A549 (cell line): ENCODE measurements at places on chromosomes 3 and 15.

GRCh38 chr15:78873793-78874765 is 1.4 kb downstream of the MORF4L1 start:
- peak; percentile 35 for DNase-seq

- DNase-seq: no peak
These were observed 23.8 kb upstream of the SIAH2 start for GRCh38 chr3:150786791-150787190.

DNA sequence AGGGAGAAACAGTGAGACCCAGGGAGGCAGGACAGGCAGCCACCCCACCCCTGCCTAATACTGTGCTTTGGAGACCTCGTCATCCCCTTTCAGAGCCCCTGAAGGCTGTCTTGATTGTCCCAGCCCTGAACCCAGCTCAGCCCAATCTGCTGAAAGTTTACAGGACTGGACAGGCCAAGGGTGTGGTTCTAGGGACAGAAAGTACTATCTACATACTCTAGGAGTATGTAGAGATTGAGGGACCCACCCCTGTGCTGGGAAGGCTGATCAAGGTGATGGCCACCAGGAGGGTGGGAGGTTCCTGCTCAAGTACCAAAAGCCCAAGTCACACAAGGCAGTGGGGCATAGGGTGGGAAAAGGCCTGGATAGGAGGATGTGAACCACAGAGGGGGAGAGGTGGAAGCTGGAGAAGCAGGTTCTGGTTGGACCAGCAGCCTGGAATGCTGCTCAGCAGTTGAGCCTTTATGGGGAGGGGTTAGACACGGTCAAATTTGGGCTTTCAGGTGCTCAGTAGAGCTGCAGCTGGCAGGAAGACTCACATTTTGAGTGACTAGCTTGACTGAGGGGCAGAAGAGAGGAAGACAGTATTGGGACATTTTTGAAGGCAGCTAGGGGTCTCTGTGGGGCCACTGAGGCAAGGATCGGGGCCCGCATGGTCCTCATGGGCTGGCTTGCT is 6.7 kb downstream of the NBEAL2 start:
- DNase-seq: no peak

- DNase-seq: no peak
These were observed 73.1 kb upstream of the COL8A1 start for GRCh38 chr3:99565331-99565730.

DNA sequence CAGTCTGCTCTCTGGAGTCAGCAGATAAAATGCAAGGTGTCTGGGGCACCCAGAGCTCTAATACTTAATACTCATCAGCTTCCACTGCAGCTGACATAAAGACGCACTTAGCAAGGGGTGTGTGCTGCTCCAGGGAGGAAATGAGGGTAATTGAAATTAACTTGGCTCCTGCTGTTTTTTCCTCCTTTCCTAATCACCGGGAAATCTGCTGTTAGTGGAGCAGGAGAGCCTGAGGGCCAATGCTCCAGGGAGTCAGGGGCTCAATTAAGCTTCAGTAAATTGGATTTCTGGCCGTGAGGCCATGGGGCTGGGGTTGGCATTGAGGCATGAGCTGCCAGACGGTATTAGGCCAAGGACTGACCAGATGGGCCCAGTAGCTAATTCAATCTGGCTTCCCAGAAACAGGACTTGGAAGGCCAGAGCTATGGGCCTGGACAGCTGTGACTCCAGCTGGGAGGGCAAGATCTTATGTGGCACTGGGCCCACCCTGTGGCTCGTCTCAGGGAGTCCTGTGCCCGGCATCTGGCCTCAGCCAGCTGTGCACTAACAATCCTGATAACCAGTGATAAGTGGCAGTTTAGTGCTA is 30.7 kb upstream of the CHRNB4 start:
- DNase-seq: no peak
